ENCODE measurements at places on chromosomes 1 and 21.

GRCh38 chr1:206658981-206659273 lies 23.6 kb downstream of the DYRK3 start:
- no peak for DNase-seq

DNA sequence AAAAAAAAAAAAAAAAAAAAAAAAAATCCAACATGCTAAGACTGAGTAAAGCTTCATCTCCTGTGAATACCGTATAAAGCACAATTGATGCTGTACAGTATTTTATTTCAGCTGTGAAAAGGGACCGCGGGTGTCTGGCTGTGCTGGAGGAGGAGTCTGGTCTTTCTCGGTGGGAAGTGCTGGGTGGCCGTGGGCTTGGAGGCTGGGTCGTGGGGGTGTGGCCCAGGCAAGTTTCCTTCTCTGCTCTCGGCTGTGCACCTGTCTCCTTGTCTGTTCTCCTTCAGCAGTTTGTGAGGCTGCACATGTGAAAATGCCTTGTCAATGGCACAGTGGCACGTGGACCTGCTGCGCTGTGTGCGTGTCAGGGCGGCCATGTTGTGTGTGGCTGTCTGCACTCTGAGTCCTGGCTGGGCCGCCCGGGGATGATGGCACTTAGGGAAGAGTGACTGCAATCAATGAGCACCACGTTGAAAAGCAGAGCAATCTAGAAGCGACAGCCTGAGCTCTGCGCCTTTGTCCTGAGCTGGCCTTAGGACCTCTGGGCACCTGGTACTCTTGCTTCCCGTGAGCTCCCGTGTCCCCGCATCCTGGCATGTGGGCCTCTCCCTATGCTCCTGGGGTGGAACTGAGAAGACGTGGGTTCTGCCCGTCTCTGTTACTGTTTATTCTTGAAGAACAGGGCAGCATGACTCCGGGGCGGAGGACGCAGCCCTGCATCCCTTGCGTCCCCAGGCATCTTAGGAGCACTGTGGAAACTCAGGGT lies 14.5 kb downstream of the AGPAT3 start:
- DNase-seq, result no peak

GRCh38 chr1:147840909-147841308 lies 61.7 kb upstream of the GJA8 start:
- DNase-seq, result no peak

DNA sequence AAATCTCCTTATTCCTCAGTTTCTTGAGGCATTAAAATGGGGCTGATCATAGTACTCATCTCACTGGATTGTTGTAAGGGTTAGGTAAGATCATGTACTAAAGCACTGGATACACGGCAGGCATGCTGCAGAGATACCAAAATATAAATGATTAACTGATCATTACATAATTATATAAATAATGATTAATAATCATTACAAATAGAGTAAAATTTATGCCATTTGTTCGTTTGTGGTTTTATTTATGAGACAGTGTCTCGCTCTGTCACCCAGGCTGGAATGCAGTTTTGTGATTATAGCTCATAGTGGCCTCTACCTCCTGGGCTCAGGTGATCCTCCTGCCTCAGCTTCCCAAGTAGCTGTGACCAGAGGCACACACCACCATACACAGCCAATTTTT lies 140.7 kb downstream of the HHAT start:
- no peak for DNase-seq

GRCh38 chr1:16459352-16459925 lies 18.9 kb downstream of the NECAP2 start:
- DNase-seq, result no peak

DNA sequence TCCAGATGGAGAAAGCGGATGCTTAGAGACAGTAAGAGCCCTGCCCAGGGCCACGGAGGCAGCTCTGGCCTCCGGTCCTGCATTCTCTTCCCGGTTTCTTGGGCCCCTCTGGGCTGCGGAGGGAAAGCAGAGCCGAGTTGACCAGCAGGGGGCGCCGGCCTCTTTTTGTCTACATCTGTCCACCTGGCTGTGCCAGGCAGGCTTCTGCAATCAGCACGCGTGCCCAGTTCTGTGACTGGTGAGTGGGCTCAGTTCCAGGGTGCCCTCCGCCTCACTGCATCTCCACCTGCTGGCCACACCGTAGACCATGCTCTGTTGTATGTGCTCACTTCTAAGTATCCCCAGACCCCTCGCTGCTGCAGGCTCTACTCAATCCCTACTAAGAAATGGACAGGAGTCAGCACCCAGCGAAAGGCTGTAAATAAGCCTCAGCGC lies 6.7 kb upstream of the HUNK start:
- DNase-seq, result no peak

DNA sequence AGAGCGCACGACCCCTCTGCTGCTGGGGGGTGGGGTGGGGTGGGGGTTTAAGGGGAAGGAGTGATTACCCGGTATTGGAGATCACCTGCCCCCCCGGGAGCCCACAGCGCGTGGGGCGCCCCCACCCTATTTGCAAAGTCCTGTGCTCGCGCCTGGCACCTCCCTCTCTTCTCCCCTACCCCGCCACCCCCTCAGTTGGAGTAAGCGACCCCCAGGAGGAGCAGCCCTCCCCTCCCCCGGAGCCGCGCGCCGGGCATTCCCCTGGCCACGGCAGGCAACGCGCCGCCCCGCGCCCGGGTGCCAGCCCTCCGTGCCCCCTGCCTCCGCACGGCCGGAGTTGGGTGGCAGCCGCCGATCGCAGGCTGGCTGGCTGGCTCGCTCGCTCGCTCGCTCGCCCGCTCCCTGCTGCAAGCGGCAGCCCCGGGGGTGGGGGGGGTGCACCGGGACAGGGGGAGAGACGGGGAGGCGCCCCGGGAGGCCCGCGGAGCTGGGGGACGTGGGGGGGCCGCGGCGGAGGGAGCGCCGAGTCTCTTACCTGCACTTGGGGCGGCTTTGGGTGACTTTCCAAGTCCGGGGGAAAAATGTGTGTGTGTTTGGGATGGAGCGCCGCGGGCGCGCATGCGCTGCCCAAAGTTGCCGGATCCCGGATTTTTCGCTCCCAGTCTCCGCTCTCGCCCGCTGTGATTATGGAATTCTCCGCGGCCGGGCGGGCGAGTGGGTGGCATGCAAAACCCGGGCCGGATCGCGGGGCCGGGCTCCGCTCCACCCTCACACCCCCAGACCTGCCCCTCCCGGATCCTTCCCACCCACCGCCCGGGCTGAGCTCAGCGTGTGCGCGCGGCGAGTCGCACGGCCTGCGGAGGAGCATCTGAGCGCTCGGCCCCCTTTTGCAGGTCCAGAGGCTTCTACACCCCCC lies at the start of gene CASZ1:
TSS of gene CASZ1 (minus strand) at position 618 of the 916 bp plus-strand sequence. CDS start 102,757 bp downstream, outside the sequence.
- no peak for DNase-seq

GRCh38 chr1:16126743-16127515 lies 28.9 kb downstream of the EPHA2 start:
- DNase-seq, result no peak

- no peak for DNase-seq
Observed at GRCh38 chr1:23122796-23123195, 45.9 kb downstream of the LUZP1 start.
